Nephron progenitor cell (in vitro differentiated cells): ENCODE measurements at places on chromosomes 4 and X.
A peak's percentile ranks its signal among the peaks of the same experiment; 100 is the strongest.

- no peak for DNase-seq
Observed at GRCh38 chr4:2087170-2087569, 28.0 kb downstream of the NAT8L start.

DNA sequence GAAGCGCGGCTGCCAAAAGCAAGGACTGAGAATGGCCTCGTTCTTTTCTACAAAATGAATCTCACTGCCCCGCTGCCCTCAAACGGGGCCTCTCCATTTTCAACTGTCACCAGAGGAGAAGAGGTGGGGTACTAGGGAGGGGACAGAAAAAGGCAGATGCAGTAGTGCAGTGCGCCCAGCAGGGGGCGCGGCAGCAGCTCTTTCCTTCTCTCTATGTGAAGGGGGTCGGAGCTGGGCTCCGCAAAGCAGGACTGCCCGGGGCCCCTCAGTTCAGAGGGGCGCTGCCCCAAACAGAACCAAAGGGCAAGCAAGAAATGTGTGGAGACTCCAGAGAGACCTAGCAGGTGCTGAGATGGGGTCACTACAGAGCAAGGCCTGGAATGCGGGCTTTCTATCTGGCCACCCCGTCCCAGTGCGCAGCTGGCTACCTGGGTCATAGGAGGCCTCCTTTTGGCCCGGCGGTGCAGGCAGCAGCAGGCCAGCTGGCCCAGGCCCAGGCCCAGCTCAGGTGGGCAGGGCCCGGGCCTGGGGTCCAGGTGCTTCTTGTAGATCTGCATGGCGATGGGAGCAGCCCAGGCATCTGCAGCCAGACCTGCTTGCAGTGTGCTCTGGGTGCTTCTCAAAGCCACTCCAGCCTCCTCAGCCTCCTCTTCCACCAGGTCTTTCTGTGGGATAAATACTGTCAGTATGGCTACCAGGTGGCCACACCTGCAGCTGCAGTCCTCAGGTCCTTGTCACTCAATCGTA, 5.9 kb downstream of the IRAK1 start:
- DNase-seq: peak; percentile 60

DNA sequence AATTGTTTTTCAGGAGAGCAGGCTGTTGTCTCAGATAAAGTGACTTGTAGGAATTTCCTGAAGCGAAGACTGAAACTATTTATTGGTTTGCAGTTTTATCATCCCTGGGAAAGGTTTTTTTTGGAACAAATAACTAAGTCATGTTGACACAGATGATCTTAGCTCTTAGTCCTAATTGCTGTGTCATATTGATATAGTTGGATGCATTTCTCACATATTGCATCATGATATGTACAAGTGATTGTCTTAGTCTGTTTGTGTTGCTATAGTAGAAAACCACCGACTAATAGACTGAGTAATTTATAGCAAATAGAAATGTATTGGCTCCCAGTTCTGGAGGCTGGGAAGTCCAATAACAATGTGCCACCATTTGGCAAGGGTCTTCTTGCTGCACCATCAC, 397.5 kb upstream of the PPP1R2C start:
- DNase-seq: no peak

DNA sequence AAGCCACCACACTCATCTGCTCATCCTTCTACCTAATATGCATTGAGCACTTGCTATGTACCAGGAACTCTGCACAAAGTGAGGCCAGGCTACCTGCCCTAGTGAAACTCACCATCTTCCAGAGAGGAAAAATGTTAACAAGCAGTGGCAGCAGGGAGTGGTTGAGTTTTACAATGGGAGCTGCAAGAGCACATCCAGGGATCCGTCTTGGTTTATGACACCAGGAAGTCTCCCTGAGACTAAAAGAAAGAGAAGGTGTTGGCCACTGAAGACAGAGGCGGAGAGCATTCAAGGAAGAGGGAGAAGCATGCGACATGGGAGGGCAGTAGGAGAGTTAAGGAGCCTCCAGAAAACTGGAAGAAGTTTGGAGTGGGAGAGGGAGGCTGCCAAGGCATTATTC, 178.1 kb upstream of the CPEB2 start:
- DNase-seq: no peak

DNA sequence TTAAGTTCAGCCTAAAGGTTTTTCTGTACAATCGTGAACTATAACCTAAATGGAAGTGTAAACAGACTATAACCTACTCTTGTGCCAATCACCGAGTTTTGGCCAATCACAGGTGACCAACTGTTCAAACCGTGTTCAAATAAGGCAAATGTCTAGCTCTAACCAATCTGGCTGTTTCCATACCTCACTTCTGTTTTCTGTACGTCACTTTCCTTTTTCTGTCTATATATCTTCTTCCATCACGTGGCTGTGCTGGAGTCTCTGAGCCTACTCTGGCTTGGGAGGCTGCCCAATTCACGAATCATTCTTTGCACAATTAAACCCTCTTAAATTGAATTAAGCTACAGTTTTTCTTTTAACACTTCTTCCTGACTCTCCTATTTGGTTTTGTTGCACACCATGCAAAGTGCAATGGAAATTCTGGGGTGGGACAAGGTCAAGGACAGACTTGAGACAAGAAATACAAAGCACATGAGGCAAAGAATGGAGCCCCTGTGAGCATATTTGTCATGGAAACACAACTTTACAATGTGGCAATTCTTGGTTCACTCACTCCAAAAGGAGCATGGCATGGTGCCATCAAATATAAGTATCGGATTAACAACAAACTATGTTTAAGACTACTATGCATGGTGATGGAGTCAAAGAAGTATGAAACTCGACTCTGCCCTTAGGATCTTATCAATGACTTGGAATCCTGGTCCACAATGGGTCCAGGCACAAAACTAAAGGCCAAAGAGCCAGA, 115.7 kb upstream of the FAM9B start:
- DNase-seq: no peak

DNA sequence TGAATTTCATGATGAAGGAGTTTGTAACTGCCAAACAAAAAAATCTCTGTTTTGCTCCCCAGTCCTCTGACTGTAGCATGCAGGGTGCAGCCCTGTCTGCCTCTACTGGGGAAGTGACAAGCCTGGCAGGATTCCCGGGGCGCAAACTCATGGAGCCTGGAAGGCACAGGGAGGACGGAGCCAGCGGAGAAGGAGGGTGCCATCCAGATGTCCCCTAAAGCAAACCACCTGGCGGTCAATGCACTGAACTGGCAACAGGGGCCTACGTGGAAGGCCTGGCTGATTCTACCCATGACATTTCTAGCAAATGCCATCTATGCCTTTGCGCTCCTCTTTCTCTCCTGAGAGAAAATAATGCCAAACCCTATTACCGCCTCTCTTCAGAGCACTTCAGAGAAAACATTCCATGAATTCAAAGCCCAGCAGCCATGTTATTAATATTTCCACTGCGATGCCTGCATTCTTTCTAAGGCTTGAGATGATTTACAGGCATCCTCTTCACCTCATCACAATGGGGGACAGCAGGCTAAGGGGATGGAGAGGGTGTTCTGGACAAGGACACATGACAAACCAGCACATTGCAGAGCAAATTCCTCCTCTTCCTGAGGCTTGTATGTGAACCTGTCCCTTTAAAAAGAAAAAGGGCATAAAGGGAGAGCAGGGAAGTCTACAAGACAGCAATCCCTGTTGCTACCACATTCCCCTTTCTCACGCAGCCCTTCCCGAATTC, 329.3 kb upstream of the NOCT start:
- no peak for DNase-seq

DNA sequence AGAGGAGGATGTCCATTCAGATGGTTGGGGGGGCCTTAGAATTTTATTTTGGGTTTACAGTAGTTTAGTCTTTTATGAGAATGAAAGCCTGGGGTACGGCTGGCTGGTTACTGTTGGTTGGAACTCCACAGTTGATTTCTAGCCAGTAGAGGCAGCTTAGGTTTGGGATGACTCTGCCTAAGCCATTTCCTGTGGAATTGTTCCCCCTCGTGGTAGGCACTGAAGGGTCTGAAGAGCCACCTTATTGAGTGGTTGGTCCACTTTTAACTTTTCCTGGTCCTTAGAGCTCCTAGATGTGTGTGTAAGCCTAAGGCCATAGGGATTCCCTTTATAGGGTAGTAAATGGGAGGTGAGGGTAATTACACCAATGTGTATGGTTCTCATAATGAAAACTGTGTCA, 19.7 kb downstream of the SPIN3 start:
- DNase-seq: no peak

GRCh38 chr4:126018274-126018673, 703.5 kb downstream of the FAT4 start:
- no peak for DNase-seq

DNA sequence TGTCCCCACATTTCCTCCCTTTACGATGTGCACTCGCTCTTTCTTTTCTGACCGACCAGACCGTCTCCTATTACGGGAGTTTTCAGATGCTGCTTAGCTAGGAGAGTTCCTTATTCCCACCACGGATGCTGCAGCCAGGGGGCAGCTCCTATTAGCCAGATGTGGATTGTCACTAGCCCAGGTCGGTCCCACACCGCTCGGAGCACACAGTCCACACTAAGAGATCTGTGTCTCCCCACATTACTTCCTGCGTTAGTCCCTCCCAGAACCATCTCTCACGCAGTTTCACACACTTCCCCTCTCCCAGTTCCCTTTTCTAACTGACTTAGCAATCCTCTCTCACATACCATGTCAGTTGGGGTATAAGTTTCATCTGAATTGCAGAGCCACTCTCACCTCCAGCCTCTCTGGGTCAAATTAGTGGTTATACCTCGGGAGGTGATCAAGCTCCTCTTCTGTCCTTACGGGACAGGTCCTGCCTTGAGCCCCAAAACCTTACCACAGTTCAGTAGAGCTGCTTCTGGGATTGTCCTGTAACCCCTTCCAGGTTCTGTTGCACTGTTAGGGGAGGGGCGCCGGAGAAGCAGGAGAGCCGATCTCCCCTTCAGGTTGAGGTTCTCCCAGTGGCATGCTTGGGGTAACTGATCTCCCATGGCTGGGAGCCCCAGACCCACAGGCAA, 28.2 kb downstream of the SULT1E1 start:
- no peak for DNase-seq

DNA sequence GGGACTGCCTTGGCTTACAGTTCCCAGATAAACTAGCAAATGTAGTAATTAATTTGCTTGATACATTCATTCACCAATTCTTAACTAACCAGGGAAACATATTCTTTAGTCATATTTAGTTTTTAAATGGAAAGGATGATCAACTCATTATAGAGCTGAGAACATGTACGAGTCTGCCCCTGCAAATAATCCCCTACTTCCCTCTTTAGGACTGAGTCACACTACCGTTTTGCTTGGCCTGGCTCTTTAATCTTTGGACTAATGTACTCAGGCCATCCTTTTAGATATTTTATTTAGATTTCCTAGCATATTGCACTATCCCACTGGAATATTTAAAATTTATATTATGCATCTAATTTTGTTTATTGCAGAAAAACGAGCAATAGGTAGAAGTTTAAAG, 105.5 kb upstream of the LCORL start:
- DNase-seq: no peak

DNA sequence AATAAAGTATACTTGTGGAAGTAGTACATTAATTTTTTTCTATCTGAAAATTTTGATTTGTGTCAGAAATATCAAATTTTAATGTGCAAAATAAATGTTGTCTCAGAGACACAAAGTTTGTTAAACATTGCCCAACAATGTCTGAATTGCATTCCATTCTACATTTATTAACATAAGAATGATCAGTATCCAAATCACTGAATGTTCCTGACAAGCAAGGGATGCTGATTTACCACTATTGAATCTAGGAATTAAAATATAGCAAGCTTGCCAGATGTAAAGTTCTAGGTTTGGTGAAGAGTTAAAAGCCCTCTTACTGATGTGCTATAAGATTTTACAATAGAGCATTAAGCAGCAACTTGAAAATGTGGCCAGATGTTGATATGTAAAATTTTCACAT, 489.2 kb upstream of the CTSO start:
- DNase-seq: no peak

- no peak for DNase-seq
Observed at GRCh38 chr4:107893171-107894137, 37.9 kb upstream of the CYP2U1 start.

DNA sequence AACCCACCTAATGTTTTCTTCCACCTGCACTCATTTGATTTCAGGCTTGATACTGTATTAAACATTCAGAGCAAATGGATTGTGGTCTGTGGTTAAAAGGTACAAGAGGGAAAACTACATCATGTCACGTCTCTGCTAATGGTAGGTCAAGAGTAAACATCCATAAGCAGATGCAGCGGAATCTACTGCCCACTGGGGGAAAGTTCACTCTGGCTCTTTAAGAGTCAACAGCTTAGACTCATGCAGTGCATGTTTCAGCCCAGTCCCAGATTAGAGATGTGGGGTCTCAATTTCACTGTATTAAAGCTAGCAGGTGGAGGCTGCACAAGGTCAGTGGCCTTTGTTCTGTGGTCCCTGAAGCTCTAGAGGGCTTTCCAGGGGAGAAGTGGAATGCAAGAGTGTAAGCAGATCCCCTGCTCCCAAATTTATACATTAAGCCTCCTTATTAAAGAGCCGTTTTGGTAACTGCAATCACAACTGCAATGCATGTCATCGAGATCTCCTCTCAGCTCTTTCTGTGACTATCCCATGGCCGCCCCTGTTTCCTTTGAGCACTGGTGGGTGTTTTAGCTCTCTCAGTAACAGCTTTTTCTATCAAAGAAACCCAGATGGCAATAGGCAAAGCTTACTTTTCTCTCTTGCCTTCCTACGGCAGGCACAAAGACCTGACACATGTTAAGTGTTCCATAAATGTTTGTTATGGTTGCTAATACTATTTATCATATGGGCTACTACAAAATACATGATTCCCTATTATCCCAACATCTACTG, 53.4 kb downstream of the LDB2 start:
- DNase-seq: no peak

DNA sequence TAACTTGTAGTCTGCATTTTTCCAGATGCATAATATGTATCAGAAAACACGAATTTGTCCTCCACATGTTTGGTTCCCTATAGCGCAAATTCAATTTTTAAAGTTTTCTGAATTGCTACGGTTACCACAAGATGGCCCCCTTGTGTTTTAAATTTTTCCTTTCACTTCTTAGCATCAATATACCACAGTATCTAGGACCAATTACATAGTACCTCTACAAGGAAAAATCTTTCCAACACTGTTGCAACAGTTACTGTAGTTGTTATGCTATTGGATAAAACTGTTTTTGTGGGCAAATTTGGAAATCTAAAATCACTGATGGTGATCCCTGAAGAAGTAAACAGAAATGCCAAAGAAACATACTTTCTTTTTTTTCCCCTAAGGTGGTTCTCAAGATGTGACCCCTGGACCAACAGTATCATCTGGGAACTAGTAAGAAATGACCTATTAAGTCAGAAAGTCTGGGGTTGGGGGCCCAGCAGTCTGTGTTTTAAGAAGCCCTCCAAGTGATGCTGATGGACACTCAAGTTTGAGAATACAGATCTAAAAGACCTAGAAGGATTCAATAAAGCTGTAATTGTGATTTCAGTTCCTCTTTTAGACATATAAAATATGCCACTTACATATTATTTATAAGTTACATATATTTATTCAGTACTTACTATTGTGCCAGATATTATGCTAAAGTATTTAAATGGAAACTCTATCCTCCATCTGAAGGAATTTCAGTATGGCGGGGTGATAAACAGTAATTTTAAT, 3.1 kb downstream of the ZGRF1 start:
- DNase-seq: no peak

DNA sequence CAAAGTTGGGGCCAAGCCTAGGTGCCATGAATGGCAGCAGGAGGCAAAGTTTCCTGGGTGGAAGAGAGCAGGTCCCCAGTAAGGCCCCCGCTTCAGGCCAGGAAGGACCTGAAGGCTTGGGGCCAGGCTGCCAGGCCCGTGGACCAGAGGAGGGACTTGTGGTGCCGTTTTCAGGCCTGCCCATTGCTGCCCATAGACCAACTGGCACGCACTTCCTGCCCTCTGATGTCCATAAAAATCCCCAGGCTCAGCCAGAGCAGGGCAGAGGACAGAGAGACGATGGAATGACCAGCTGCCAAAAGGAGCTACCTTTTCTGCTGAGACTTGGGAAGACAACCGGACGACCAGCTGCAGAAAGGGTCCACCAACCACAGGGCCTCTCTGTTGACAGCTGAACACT, 1205.5 kb downstream of the ARAP2 start:
- DNase-seq: no peak
